ENCODE measurements at places on chromosomes 6 and 20.

GRCh38 chr20:46057856-46058598 lies 29.0 kb downstream of the SLC12A5 start:
- DNase-seq: no peak

DNA sequence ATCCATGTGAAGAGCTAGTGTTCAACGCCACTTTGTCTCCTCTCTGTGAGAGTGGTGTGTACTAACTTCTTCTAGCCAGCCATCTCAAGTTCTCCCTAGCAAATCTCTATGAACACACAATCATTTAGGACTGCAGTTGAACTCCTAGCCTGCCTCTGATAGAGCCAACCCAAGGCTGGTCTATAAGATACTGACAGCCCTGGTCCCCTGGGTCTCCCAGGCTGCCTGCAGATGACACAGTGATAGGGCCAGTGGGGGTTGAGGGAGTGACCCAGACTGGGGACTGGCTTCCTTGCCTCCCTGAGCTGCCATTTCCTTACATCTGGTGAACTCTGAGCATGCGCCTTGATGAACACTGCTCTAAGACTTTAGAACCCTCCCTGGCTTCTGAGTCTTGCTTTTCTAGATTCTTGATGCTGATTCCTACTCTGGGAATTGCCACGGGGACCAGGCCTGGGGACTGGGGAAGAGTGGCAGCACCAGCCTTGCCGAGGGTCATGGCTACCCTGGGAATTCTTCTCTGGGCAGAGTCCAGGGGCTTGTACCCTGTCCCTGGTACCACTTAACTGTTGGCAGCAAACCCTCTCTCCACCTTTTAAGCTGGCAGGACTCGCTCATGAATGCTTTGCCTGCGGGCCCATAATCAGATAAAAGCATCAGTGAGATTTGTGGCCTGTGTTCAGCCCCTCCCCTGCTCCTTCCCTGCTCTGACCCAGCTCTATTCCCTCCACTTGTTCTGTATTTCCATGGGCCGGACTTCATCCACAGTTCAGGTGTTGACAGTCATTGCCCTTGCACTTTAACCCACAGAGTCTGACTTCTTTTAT lies 130.8 kb upstream of the CHD6 start:
- DNase-seq: no peak

- DNase-seq: no peak
Observed at GRCh38 chr6:52946306-52946705, 36.8 kb upstream of the GSTA3 start.

DNA sequence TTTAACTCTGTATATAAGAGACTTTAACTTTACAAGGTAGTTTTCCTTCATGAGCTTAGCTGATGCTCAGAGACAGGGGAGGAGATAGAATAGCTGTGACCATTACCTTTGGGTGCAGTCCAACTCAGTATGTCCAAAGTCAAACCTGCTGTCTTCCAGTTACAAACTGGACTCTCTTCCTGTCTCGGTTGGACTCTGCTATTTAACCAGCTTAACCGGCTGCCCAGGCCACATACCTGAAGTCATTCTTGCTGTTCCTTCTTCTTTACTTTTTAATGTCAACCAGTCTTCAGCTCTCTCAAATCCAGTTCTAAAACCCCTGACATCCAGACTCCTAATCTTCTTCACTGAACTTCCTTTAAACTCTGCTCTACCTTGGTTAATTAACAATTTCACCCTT lies 138.3 kb upstream of the TSHZ2 start:
- no peak for DNase-seq

DNA sequence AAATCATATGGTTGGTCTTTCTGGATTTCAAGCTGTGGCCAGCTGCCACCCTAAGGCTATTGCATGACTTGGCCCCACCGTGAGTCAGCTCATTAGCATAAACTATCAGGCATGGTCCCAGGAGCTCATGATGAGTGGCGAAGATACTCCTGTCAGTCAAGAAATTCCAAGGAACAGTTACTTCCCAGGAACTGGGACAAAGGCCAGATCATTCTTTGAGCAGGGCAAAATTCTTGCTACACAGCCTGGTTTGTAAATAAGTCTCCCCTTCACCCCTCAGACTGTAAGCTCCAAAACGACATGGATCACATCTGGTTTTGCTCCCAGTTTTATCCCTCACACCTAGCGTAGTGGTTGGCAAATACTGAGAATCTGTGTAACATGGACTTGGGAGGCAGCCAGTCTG lies 33.0 kb upstream of the KIAA1586 start:
- no peak for DNase-seq

DNA sequence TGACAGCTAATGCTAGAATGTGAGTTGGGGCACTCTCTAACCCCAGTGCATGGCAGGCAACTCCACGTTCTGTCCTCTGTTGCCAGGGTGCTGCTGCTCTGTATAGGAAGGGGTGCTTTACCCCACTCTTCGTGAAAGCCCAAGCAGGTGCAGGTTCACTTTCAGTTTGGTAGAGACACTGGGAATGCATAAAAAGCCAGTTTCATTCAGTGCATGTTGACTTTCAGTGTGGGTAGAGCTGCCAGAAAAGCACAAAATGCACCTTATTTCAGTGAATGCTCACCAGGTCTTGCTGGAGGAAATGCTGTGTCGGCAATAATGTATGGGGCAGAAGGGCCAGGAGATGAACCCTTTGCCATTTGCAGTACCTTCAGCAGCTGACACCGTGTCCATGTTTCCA lies 62.1 kb upstream of the ADGRB3 start:
- no peak for DNase-seq

GRCh38 chr6:145977881-145978280 lies 13.7 kb upstream of the SHPRH start:
- no peak for DNase-seq

GRCh38 chr6:153405931-153406330 lies 274.8 kb upstream of the RGS17 start:
- DNase-seq: no peak

Measured in DMS79 (cell line).